ENCODE measurements at places on chromosomes 6 and 20.

GRCh38 chr6:110095101-110095500 is 84.4 kb downstream of the WASF1 start:
- no peak for DNase-seq

GRCh38 chr6:6736791-6737654 is 148.5 kb downstream of the LY86 start:
- no peak for DNase-seq

DNA sequence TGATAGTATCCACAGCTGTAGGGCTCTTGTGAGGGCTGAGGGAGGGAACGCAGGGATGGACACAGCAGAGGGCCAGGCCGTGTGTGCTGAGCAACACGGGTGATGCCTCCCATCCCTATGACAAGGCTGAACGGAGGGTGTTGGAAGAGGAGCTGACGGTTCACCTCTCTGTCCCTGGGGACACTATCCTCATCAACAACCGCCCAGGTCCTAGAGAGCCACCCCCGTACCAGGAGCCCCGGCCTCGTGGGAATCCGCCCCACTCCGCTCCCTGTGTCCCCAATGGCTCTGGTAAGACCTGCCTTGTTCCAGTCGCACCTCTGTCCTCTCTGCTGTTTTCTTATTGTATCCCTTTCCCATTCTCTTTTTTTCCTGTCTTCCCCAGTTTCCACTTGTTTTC is 10.1 kb downstream of the DDR1 start:
- DNase-seq = no peak

DNA sequence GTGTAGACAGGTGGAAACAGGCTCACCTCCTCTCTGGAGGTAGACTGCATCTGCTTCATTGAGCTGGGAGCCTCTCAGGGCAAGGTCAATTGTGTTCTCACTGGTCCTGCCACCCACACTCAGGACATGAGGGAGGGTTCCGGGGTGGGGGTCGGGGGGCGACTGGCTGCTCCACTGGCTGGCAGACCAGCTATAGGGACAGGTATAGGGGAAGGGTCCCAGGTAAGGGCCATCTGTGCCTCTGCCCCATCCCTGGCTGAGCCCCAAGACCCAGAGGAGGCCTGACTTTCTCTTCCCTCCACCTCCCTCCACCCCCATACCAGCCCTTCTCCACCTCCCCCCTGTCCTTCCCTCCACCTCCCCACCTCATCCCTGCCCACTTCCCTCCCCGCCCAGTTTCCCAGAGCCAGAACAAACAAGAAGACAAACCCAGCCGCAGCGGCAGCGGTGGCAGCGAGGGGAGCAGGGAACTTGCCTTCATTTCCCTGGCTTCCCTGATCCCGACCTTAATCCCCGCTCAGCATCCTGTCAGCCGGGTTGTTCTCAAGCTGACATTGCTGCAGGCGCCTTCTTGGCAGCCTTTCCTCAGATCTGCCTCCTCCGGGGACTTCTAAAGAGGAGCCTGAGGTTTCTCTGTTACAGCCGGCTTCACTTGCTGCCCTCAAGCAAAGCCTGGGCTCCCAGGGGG is 18.3 kb upstream of the FOXP4 start:
- no peak for DNase-seq

- DNase-seq = no peak
Observed at GRCh38 chr6:15596186-15596896, 66.5 kb downstream of the DTNBP1 start.

GRCh38 chr6:159992366-159992765 is 23.5 kb downstream of the IGF2R start:
- no peak for DNase-seq

DNA sequence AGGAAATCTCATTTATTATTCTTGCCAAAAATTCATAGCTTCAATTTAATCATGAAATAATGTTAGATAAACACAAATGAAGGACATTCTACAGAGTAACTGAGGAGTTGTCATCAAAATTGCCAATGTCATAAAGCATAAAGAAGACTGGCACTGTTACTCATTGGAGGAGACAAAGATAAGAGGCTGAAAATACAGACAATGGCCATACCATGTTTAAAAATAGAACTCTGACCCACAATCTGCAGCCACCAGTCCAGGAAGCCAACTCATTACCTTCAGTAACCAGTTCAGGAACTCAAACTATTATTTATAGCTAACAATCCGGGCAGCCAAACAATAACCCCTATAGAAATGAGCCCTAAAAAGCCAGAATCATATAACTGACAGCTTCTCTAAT is 795.6 kb downstream of the TENT5A start:
- DNase-seq = no peak

- no peak for DNase-seq
Observed at GRCh38 chr6:142841915-142842314, 103.1 kb downstream of the HIVEP2 start.

DNA sequence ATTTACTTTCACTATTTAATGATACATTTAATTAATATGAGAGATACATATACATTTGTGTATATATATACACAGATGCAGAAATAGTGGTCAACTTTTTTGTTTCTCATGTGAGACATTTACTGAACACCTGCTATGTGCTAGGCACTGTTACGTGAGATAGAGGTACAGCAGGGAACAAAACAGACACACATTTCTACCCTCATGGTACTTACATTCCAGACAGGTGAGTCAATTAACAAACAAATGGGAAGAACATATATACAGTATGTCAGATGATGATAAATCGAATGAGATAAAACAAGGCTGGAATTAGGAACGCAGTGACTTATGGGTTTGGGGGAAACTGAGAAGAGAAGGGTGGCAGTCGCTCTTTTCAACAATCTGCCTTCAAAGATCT is 5.1 kb downstream of the TFB1M start:
- no peak for DNase-seq

- DNase-seq = no peak
Observed at GRCh38 chr6:3220366-3220765, 7.1 kb downstream of the TUBB2B start.

DNA sequence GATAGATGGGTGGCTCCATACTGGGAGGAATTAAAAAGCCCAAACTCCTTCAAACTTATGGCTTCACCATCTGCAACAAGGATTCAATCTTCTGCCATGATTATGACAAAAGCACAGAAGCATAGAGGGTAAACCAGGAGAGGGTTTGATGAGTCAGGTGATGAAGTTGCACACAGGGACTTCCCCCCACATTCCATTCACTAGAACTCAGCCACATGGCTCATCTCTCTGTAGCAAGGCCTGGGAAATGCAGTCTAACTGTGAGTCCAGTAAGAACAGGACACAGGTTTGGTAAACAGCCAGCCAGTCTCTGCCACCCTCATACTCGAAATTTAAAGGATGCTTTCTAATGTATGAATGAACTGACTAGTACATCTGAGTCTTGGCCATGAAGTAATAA is 142.9 kb downstream of the HIVEP2 start:
- peak; percentile 69 for DNase-seq

- no peak for DNase-seq
Observed at GRCh38 chr6:18277237-18278006, 13.1 kb upstream of the DEK start.

DNA sequence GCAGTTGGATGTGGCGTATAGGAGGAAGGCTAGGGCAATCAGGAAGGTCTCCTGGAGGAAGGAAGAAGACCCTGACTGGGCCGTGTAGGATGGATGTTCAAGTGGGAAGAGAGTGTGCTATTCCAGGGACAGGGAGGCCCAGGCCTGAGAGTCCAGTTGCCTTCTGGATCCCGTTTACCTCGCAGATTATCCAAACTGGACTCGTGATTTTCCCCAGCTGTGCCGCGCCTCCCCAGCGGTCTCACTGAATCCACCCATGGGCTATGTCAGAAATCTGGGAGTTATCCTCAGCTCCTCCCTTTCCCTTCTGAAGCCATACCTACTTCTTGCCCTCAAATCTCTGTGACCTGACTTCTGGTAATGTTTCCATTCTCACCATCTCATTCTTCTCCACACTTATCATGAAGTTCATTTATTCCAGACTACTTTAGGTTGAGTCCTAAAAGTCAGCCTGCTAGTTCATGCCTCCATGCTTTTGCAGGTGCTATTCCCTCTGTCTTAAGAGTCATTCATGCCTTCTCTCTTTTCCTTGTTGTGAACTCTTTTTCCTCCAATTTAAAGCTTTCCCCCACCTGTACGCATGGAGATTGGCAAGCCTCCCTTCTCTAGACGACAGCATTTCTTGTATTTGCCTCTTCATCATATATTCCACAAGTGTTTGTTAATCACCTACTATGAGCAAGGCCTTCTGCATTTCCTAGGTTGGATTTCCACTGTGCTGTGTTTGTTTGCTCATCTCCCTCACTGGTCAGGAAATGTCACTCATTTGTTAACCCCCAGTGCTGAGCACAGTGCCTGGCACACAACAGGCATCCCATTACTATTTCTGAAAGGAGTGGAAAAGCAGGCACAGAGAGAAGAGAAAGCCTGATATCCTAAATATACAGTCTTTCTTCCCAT is 2.7 kb downstream of the SDCBP2 start:
- DNase-seq = no peak

GRCh38 chr6:89209457-89209856 is 7.7 kb downstream of the GABRR1 start:
- no peak for DNase-seq

DNA sequence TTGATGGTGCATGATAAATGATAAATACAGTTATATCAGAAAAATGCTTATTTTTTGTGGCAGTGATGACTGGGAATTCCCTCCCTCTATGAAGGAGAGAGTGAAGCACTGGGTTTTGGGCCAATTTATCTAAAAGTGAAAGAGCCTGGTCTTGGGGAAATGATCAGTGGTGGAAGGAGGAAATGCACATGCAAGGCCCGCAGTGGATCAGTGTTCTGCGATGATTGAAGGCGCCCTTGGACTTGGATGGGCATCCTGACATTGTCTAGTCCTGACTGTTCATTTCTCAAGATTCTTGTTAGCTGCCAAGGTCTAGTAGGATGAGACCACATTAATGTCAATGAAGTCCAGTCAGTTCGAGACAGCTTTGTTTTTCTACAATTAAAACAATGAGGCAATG is 272.0 kb upstream of the SLC35B3 start:
- no peak for DNase-seq

- no peak for DNase-seq
Observed at GRCh38 chr6:72819609-72820008, 197.7 kb downstream of the KCNQ5 start.

GRCh38 chr6:79440598-79440997 is 96.6 kb downstream of the LCA5 start:
- DNase-seq = no peak

- peak; percentile 49 for DNase-seq
Observed at GRCh38 chr20:9912858-9913434, 74.1 kb upstream of the PAK5 start.

DNA sequence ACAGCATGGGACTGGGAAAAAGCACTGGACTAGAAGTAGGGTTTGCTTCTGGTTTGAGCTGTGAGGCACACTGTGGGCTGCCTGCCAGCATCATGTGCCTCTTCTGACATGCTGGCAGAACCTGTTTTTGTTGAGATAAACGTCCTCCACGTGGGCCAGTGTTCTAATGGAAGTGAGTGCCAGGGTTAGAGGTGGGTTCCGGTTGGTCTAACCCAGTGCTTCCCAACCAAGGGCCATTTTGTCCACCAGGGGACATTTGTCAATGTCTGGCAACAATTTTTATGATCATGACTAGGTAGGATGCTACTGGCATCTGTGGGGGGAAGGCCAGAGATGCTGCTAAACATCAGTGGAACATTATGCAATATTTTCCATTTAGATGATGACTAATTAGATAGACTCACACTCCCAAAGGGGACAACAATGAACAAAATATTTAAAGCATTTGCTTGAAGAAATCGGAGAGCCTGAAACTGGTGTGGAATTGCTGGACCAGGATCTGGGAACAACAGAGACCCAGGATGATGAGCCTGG is 7.8 kb upstream of the APMAP start:
- DNase-seq = no peak

- DNase-seq = no peak
Observed at GRCh38 chr6:146429831-146430230, 113.8 kb upstream of the RAB32 start.

- no peak for DNase-seq
Observed at GRCh38 chr6:43036712-43037111, 15.3 kb downstream of the RRP36 start.

DNA sequence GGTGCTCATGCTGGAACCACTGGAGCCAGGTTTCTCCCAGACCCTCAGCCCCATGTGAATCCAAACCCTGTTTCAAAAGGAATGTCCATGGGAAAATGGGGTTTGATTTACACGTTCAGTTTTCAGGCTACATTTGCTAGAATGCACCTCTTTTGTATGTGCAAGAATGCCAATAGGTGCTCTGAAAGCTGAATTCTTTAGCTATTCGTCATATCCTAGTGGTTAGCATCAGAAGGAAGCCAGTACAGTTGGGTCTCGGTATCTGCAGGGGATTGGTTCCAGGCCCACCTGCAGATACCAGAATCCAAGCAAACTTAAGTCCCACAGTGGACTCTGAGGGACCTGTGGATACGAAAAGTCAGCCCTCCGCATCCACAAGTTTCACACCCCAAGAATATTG is 93.4 kb downstream of the UST start:
- no peak for DNase-seq

DNA sequence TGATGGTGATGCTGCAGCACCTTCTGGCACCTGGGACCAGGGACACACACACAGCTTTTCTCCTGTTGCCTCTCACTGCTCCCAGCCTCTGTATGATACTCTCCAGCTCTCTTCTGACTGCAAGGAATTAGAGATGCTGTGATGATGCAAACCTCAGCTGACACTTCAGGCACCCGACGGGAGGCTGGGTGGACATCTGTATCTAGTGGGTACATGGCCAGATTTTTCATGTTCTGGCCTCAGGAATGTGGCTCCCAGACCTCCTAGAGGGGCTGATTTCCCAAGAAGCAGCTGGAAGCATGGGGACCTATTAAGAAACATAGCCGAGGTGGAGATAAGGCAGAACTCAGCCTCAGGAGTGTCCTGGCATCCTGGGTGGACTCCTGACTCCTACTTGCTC is 6.8 kb upstream of the EPB41L1 start:
- no peak for DNase-seq

DNA sequence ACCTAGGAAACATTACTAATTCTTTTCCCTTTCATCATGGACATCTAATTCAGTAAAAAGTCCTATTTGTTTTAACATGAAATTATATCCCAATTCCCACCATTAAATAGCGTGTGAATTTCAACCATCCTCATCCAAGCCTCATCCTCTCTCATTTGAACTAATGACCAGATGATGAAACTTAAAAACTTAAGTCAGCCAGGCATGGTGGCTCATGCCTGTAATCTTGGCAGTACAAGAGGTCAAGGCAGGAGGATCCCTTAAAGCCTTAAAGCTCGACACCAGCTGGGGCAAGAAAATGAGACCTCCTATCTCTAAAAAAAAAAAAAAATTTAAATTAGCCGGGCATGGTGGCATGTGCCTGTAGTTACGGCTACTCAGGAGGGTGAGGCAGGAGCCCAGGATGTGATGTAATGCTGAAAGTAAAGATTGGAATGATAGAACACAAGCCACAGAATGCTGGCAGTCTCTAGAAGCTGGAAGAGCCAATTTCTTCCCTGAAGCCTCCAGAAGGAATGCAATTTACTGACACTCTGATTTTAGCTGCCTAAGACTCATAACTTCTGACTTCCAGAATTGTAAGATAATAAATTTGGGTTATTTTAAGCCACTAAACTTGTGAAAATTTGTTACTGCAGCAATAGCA is 27.1 kb upstream of the HAO1 start:
- no peak for DNase-seq
